ENCODE measurements at places on chromosomes 2 and 18.

DNA sequence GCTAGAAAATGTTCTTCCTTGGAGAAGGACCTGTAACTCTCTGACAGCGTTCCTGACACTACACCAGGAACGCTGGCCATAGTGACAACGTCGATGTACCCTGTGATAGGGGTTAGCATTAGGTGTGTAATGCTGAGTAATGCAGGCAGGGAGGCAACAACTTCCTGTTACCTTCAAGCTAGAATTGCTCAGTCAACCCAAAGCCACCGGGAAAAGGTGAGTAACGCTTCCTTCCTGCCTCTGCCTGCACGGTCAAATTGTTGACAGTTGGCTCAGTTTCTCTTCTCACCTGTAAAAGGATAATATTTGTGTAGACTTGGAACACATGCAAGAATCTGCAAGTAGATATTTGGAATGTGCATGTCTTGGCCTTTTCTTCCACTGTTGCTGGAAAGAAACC is 12.7 kb downstream of the FAM110C start:
- no peak for DNase-seq

GRCh38 chr2:50443288-50443687 is 588.6 kb downstream of the NRXN1 start:
- no peak for DNase-seq

DNA sequence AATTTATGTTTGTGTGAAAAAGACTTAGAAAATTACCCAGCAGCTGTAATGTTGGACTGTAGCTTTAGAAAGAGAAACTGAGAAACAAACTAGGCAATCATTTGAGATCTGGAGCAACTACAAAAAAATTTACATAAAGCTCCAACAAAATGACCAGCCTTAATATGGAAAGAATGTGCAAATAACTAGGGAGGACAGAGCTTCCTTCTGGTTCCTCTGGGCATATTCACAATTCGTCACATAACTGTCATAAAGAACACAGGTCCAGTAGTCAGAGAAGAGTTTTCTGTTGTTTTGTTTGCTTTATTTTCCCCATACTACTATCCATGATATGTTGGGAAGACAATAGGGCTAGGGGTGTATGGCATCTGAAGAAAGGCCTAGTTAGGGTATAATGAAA is 416.8 kb upstream of the DSEL start:
- DNase-seq: no peak

DNA sequence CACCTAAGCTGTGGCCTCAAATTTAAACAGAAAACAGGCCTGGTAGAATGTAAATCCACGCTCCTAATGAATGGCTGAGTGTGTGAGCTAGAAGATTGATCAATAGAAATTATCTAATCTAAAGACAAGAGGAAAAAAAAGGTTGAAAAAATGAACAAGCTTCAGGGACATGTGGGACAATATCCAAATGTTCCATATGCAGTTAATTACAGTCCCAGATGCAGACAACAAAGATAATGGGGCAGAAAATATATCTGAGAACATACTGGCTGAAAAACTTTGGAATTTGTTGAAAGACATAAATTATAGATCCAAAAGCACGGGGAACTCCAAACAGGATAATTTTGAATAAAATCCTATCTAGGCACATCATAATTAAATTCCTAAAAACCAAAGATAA is 186.7 kb upstream of the SIX2 start:
- no peak for DNase-seq

DNA sequence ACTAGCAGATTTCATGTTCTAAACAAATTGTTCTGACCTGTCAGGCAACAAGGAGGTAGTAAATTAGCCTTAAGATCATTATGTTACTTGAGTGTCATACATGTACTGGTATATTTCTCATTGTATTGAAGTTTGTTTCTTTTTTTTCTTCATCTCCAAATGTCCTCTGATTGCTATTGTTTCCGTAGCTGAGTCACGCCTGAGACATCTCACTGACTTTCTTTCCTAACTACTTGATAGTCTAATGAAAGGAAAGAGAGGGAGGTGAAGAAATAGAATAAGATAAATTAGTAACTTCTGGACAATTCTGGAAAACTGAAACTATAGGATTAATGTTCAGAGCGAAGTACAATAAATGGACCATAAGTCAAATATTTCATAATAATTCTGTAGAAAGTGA is 1049.9 kb downstream of the TSN start:
- DNase-seq: no peak

DNA sequence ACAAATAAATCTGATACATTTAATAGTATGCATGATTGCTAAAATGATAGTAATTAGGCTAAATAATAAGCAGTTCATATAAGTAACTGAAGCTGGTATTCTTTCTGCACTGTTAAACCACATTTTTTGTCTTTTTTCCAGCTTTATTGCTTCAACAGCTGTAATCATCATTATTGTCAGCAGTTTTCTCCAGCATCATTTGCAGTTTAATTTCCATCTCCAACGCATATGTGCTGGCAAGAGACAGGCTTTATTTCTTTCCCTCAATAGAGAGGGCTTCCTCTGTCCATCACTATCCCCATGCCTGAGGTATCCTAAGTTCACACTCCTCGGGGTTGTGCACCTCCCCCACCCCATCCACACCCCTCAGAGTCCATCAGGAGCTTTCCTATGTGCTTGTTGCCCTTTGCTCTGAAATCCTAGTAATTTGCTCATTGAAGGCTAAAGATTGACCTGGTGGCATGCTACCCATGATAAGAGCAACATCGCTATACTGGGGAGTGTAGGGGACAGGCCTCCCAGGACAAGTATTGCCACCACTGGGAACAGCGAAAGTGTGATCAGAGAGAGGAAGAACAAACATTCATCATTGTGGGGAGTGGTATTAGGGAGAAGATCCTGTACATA is 37.1 kb downstream of the B4GALT6 start:
- no peak for DNase-seq

DNA sequence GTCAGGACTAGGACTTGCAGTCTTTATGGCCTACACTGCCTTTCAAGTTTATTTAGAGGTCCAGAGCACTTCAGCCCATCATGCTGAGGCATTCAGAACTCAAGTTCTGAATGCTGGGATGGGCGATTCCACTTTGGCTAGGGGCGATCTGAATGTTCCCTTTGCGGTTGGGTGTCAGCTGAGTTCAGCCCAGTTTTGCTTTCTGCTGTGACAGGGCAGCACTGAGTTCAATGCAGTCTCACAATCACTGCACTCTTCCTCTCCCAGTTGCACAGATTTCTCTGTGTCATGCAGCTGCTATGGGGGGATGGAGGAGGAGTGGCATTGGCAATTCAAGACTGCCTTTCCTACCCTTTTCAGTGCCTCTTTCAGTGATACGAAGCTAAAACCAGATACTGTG is 1232.0 kb upstream of the FAM98A start:
- no peak for DNase-seq

DNA sequence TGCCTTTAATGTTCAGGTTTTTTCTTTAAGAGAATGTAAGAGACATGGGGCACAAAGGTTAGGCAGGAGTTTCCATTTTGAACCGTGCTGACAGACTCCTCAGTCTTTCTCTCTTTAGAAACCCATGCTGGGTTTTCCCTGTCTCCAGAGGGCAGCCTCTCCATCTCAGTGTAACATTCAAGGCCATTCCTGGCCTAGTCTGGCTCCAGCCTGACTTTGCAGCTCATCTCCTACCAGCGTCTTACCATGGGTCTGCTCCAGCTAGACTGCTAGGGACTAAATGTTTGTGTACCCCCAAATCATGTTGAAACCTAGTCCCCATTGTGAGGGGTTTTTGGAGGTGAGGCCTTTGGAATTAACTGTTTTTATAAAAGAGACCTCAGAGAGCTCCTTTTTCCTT is 9.8 kb upstream of the CLIP4 start:
- no peak for DNase-seq

GRCh38 chr2:116132833-116133232 is 1681.7 kb upstream of the DDX18 start:
- DNase-seq: no peak

DNA sequence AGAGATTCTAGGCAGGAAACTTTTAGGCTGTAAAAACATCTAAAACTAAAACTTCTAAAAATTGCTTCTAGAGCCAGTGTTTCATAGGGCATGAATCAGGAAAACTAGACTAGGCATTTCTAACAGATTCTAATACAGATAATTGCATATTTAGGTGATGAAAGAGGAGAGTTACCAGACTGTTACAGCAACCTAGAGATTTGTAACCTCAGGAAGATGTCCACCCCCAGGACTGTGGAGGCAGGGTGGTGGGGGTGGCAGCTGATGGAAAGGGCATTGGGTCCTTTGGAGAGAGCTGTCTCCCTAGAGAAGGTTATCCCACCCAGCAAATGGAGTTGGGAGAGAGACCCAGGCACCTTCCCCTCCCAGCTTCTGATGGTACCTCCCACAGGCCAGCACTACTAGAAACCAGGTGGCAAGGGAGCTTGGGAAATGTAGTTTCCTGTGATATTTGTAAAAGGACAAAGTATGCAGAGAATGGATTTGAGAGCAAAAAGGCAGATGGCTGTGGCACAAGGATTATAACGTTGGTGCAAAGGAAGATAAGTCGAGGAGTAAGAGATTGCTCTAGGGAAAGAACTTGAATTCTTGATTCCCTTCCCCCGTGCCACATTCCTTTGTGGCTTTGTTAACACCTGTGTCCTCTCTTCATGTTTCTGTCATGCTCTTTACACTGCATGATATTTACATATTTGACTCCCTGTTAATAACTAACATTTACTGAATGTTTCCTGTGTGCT is 75.6 kb upstream of the MGAT5 start:
- no peak for DNase-seq

DNA sequence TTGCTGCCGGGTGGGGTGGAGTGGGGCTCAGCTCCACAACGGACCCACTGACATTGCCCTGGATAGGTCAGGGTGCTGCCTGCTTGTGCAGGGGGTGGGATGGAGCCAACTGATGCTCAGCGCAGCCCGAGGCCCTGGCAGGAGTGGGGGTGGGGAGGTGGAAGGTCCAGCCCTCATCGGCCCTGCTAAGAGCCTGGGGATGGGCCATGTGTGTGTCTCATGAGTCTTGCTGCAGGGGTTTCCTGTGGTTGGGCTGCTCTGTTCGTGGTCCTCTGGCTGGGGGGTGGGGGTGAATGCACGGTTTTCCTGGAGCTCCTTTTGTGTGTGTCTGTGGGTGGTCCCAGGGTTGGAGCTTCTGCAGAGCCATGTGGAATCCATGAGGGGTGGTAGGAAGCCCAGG is 39.4 kb upstream of the GALR1 start:
- DNase-seq: no peak

GRCh38 chr2:220096406-220096805 is 469.0 kb downstream of the SLC4A3 start:
- DNase-seq: no peak

DNA sequence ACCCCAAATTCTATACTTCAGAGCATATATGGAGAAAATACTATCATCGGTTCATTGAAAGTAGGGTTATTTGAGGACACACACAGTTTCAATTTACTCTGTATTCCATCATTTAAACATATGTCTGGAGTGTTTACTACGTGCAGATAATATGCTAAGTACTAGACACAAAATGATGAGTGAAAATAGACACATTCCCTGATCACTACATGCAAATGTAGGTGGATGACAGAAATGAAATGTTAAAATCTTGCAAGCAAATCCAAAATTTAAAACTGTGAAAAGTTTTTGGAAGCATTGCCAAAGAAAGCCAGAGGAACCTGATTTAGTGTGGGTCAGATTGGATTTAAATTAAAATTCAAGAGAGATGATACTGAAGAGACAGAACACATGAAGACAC is 1106.6 kb downstream of the CBLN2 start:
- no peak for DNase-seq

- DNase-seq: no peak
Measured at GRCh38 chr18:76754351-76754750, 68.0 kb upstream of the ZNF236 start.

- DNase-seq: no peak
Measured at GRCh38 chr18:48355276-48356115, 53.7 kb downstream of the ZBTB7C start.

GRCh38 chr2:156009293-156009692 is 323.2 kb downstream of the NR4A2 start:
- no peak for DNase-seq

- no peak for DNase-seq
Measured at GRCh38 chr2:123040506-123040905, 984.6 kb upstream of the CNTNAP5 start.

- DNase-seq: no peak
Measured at GRCh38 chr18:615773-616172, 19.0 kb downstream of the CLUL1 start.

DNA sequence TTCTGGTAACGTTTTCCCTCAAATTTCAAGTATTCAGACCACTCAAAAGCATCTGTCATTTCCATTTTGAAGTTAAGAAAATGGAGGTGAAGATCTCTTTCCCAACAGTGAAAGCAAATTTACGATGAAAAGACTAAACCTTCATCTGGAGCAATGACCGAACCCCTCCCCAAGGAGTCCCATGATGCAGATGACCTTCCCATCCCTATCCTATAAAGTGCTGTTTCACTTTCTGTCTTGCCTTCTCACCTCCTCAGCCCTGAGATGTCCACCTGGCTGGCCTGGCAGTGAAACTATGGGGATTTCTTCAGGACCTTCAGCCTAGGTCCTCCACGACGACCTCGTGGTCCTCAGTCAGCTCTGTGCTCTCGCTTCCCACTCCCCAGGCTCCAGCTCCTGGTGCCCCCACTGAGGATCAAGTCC is 925 bp upstream of the NPC1 start:
- no peak for DNase-seq

- peak; percentile 93 for DNase-seq
Measured at GRCh38 chr2:49933711-49934110, 779.4 kb upstream of the FSHR start.

- DNase-seq: no peak
Measured at GRCh38 chr2:69791045-69791444, 38.4 kb upstream of the GMCL1 start.

- peak; percentile 0 for DNase-seq
Measured at GRCh38 chr2:180240774-180241173, 233.7 kb upstream of the CWC22 start.

DNA sequence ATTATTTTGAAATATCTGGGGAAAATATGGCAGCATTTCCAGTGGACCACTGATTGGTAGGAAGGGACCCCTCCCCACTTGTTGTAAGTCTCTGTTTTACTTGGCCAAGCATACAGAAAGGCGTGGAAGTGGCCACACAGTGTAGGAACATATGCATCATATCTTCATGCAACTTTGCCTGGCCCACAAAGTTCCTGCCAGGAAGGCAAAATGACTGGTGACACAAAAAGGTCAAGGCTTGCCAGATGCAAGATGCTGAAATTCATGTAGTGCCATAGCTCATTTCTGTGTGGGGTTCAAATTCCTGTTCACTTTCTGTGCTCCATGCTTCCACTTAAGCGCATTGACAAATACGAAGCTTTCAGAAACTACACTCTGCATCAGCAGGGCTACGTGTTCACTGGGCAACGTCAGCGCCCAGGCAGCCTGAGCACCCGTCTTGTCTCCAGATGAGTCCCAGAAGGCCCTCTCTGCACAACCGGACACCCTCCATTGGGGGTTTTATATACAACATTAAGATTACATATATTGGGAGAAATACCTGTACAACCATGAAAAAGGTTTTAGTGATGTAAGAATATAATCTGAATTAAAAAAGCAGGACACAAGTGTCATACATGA is 3.6 kb downstream of the DYNC2LI1 start:
- no peak for DNase-seq

Measured in NCI-H2081 treated with DMSO at 0.1 percent for 48 hours (cell line).